ENCODE measurements at places on chromosomes 7 and 10.

GRCh38 chr10:58372607-58373441 lies 12.4 kb upstream of the TFAM start:
- no peak for DNase-seq

DNA sequence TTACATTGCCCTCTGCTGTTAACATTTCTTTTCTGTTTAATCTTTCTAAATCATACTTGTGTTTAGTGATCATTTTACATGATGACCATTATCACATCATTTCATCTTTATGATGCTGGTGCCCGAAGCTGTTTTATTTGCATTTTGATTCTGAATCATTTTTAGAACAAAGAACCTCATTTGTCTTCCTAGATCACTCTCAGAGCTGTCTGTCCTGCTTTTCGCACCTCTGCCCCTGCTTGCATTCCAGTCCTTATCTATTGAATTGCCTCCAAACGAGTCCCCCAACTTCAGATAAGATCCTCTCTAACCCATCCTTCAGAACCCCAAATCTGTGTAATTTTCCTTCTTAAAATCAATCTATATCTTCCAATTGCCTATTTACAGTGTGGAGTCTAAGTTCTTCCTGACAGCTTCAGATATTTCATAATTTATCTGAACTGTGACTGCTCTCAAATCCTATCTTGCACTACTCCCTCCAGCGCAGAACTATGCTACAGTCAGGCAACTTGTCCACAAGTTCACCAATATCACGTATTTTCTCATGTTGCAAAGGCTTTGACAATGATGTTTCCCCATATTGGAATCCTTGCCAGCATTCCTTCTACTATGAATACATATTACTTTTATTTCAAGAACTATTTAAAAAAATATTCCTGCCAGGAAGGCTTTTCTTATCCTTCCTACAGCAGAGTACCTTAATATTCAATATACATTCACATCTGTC lies 346.5 kb upstream of the CACNA2D1 start:
- no peak for DNase-seq

- no peak for DNase-seq
Measured at GRCh38 chr10:50272531-50272930, 21.2 kb upstream of the ASAH2 start.

- no peak for DNase-seq
Measured at GRCh38 chr10:99539820-99540219, 7.1 kb downstream of the NKX2-3 start.

- DNase-seq: no peak
Measured at GRCh38 chr7:44755698-44756627, 7.3 kb downstream of the ZMIZ2 start.

All from nucleus accumbens (tissue), 56 donors.